Naive thymus-derived CD4-positive, alpha-beta T cell (primary cell): ENCODE measurements at places on chromosomes 5 and 9. TPM values are rescaled to one million over a fixed set of nuclear protein-coding genes. Genes with fewer than 3 reads are reported as not detected.

ZNF462 gene
- polyA plus RNA-seq, result not detected

GABRA6 gene
- polyA plus RNA-seq, result not detected

ADAMTSL1 gene
- not detected for polyA plus RNA-seq

DNA sequence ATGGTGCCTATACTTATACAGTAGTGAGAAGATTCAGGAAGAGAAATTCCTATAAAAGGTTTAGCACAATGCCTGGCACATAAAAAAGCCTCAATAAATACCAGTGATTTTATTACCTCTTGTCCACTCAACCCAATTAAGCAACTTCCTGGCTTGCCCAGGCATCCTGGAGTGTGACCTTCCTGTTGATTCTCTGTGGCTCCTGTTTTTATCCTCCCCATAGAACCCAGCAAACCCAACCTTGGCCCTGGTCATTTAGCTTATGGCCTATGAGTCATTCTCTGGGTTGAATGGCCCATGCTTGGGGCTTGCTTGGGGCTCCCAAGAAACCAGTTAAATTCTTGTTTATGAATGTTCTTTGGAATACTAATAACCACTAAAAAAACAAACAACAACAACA is 21.4 kb upstream of the SPARC start:
- no peak for DNase-seq

- no peak for DNase-seq
Observed at GRCh38 chr5:86814315-86814714, 196.6 kb downstream of the COX7C start.

GRCh38 chr9:114592356-114592755 is 4.8 kb downstream of the ATP6V1G1 start:
- peak; percentile 81 for DNase-seq

DNA sequence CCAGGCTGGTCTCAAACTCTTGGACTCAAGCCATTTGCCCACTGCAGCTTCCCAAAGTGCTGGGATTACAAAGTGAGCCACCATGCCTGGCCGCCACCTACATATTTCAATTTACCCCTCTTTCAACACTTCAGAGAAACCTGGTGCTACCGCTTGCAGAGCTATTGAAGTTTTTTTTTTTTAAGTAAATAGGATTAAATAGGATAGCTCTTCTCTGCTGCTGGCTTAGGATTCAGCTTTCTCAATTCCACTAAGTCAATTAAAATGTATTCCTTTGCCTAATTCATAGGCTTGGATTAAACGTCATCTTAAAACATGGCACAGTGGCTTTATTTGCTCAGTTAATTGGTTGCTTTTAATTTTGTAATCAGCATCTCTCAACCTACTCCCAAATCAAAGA is 41.0 kb downstream of the KIAA1191 start:
- no peak for DNase-seq

DNA sequence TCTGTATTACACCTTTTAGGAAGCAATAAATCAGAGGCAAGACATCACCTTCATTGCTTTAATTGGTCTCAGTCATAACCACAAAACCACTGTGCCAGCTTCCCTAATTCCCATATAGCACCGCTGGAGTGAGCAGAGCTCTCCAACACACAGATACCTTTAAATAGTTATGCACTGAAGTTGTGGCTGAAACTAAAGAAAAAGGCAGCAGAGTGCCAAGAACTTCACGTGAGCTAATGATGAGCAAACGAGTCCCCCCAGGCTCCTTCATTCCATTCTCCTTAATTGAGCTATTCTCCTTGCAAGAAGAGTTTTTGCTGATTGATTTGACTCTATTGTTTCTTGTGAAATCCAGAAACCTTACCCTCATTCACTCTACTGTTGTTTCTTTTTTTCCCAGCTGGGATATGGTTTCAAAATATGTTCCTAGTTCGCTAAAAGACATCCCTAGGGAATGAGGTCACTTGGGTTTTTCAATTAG is 501.5 kb downstream of the SPATA31D1 start:
- no peak for DNase-seq

DNA sequence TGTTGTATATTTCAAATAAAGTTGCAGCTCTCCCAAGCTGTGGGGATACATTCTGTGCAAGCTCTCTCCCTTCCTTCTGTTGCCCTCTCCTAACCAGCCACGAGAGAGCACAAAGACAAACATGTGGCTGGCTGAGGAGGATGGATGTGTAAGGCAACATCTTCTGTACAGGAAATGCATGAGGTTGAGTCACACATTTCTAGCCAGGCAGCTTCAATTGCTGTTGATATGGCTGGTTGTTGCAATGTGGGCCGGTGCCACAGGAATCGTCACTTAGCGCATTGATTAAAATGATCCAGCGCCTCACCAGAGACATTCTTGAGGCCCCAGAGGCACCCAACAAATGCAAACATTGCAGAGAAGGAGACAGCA is 207.1 kb downstream of the ICE1 start:
- DNase-seq, result no peak

DNA sequence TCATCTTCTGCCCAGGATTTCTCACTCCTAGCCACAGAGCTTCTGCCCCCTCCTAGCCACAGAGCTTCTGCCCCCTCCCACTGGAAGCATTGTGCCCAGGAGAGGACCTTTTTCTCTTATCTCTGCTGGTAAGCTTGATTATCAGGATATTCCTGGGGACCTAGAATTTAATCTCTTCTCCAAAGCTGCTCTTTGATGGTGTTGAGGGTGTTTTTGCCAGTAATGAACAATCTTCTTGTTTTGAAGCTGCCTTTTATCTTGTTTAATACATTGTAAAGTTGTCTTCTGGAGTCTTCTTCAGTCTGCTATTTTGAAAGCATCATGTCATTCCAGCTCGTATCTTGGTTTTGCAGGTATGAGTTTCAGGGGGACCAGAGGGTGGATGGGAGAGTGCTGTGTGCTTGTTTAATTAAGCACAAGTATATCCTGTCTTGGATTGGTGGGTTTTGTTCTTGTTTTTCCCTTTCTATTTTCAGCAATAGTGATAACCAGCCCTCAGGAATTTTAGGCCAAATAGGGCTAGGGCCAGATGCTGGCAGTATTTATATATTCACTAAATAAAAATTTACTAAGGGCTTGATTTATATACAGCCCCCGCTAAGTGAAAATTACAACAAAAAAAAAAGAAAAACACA is 214.0 kb upstream of the DMRT1 start:
- DNase-seq, result no peak

GRCh38 chr9:13575558-13575957 is 296.1 kb upstream of the MPDZ start:
- DNase-seq, result no peak
